ENCODE measurements at places on chromosomes 5 and 9. TPM values are rescaled to one million over a fixed set of nuclear protein-coding genes. Genes with fewer than 3 reads are reported as not detected.

Gene LMX1B
- 15.9 TPM for polyA plus RNA-seq

Gene HAVCR1
- 2.8 TPM for polyA plus RNA-seq

Gene TICAM2
- polyA plus RNA-seq, result 2.8 TPM

Gene PCDHA1
- not detected for polyA plus RNA-seq

Gene HACD4
- polyA plus RNA-seq, result 3.3 TPM

Gene RANBP3L
- 6.2 TPM for polyA plus RNA-seq

Gene FAM151B
- polyA plus RNA-seq, result 3.4 TPM

Gene PCDHGC3
- 127 TPM for polyA plus RNA-seq

Gene FAM169A
- 17.5 TPM for polyA plus RNA-seq

Gene FAM78A
- polyA plus RNA-seq, result 4.3 TPM

Gene C1QTNF3
- polyA plus RNA-seq, result 51.5 TPM

All from renal cortex interstitium (tissue), 15 donors.